Thymus (tissue), 14 donors: ENCODE measurements at places on chromosomes 11 and 22. TPM values are rescaled to one million over a fixed set of nuclear protein-coding genes. Genes with fewer than 3 reads are reported as not detected.
A peak's percentile ranks its signal among the peaks of the same experiment; 100 is the strongest.

Gene CDON
- total RNA-seq: 3.9 TPM

- no peak for DNase-seq
- no peaks in the 10 kb centered on the region for H3K27me3 ChIP-seq
- H3K4me3 ChIP-seq: no peak overlapping the region
Observed at GRCh38 chr11:337711-338110, 17.1 kb upstream of the IFITM3 start.

DNA sequence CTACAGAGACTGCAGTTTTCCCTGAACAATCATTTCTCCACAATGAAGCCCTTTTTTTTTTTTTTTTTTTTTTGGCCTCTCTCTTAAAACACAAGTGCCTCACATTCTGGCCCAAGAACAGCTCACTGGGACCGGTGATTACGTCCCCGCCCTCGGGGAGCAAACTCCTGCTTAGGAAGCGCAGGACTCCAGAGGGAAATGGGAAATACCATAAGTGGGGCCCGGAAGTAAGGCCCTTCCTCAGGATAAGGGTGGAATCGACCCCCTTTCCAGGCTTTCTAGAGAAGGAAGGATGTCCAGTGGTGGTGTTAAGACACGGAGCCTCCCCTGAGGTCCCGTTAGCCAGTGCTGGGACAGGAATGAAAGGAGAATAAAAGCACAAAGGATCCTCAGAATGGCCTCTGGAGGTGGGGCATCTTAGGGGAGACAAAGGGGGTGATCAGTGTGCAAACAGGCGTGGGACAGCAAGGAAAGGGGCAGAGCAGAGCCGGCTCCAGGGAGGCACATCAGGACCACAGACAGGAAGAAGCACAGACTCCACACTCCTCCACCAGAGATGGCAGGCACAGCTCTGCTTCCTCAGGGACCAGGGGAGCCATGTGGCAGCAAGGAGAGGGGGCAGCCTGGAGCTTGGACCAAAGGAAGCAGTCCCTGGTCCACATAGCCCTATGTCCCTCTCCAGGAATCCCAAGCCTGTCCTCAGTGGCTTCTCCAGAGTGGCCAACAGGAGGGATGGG, 61.3 kb downstream of the CHST1 start:
- H3K4me3 ChIP-seq: no peak overlapping the region
- no peak for DNase-seq
- no peaks in the 10 kb centered on the region for H3K4me1 ChIP-seq

DNA sequence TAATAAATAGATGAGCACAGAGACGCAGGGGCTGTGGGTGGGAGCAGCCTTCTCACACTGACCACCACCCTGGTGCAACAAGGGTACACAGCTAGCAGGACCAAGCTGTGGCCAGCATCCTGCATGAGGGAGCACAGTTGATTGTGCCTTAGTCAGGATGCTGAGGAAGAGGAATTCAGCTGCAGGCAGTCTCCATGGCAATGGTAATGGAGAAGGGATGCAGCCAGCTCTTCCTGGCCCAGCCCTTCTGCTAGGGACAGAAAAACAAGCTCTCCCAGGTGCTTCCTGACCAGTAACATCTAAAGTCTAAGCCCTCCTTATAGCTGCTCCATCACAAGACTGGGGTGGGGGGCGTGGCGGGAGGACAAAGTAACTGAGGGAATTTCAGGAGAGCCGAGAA, 363.5 kb downstream of the BUD13 start:
- no peak overlapping the region for H3K4me3 ChIP-seq
- no peaks in the 10 kb centered on the region for H3K4me1 ChIP-seq
- H3K27me3 ChIP-seq: no peaks in the 10 kb centered on the region
- no peak for DNase-seq
- H3K36me3 ChIP-seq: no peaks in the 10 kb centered on the region
- H3K27ac ChIP-seq: no peak overlapping the region

DNA sequence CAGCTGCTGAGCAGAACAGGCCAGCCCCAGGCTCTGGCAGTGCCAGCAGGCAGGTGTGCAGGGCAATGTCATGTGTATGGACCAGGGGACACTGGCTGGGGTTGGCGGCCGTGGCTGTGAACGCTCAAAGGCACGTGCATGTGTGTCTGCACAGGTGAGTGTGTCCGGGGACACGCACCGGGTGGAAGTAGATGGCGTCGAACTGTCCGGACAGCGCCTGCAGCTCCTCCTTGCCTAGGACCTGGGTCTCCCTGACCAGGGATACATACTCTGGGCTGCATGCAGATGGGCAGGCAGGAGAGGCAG, 863 bp downstream of the HDAC10 start:
- peak overlapping the region; percentile 63 for H3K4me3 ChIP-seq
- H3K4me1 ChIP-seq: peaks cover 14% of the 10 kb centered on the region
- H3K36me3 ChIP-seq: peaks cover 22% of the 10 kb centered on the region
- no peak for DNase-seq

DNA sequence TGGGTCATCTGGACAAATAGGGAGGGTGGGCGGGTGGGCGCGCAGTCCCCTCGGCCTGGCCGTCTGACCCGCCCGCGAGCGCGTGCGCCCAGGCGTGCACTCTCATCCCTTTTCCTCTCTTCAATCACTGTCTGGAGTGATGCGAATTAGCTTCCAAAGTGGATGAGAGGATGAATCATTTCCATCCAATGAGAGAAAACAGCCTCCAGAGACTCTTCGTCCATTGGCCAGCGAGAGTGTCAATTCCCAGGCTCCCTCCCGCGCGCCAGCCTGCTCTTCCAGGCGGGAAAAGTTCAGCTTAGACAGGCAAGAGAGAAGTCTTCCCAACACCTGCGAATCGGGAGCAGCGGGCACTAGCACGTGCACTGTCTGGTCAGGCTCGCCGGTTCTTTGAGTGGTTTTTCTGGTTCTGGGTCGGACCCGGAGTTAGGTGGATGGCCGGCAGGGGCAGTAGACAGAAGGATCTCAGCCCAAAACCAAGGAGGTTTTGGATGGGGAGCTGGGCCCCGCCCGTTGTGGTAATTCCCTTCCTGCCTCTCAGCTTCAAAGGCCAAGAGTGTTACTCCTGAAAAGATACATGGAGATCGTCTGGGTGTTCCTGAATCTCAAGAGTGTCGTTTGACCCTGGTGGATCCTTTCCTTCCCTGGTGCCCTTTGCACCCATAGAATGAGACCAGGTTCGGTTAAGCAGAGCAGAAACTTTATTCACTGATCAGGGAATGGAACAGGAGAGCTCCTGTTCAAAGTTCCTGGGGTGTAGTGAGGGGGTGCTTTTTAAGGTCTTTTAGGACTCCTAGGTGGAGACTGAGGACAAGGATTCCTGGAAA, 33.4 kb upstream of the GLYATL1 start:
- H3K4me3 ChIP-seq: peak overlapping the region; percentile 24
- DNase-seq: no peak
- no peaks in the 10 kb centered on the region for H3K36me3 ChIP-seq
- H3K27me3 ChIP-seq: peaks cover 7% of the 10 kb centered on the region
- no peak overlapping the region for H3K27ac ChIP-seq

GRCh38 chr11:33643167-33643824, 57.3 kb downstream of the C11orf91 start:
- DNase-seq: no peak
- no peak overlapping the region for H3K4me3 ChIP-seq
- H3K36me3 ChIP-seq: no peaks in the 10 kb centered on the region
- no peaks in the 10 kb centered on the region for H3K4me1 ChIP-seq
- H3K27ac ChIP-seq: no peak overlapping the region

Gene MPEG1
- total RNA-seq: 55.0 TPM

Gene OR52B6
- total RNA-seq: not detected

- peaks cover 5% of the 10 kb centered on the region for H3K36me3 ChIP-seq
- no peaks in the 10 kb centered on the region for H3K4me1 ChIP-seq
- H3K27ac ChIP-seq: no peak overlapping the region
- peaks cover 17% of the 10 kb centered on the region for H3K27me3 ChIP-seq
Observed at GRCh38 chr11:117197516-117198456, 1.4 kb upstream of the TAGLN start.

DNA sequence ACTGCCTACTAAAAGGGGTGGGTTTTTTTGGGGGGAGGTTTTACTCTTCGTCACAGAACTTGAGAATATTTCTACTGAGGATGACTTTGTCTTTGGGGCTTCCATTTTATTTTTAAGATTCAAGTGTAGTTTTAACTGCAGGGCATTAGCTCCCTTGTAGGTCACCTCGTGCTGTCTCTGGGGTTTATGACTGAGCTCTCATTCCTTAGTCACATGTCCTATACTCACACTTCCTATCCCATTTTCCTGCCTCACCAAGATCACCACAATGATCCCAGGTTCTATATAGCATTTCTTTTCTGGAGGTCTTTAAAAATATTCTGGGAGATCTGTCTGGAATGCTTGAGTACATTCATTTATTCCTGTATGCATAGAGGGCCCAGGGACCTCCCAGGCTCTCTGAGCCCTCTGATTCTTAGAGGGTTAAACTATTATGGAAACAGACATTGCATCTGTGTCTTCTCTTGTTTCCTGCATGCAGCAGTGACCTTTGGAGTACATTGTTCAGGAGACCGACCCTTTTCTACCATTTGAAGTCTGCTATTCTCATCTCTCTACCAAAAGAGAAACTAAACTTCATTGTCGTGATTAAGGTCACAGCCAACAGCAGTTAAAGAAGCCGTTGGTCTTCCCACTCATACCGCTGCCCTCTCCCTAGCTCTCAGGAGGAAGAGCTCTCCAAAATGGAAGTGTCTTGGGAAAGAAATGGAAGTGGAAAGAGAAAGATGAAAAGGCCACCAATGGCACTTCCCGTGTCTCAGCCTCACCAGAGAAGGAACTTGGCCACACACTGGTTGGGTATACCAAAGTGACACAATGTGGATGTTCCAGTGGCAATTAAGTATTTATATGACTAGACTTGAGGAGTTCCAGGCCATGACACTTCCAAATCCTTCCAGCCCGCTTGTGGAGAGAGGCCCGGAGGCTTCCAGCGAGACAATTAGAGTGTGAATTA, 77.5 kb downstream of the ZBTB16 start:
- peaks cover 59% of the 10 kb centered on the region for H3K4me1 ChIP-seq
- no peak overlapping the region for H3K4me3 ChIP-seq
- H3K27me3 ChIP-seq: no peaks in the 10 kb centered on the region
- no peak overlapping the region for H3K27ac ChIP-seq

Gene CAPN5
- 1.5 TPM for total RNA-seq

GRCh38 chr11:47917599-47918369, 62.6 kb upstream of the PTPRJ start:
- H3K27me3 ChIP-seq: no peaks in the 10 kb centered on the region
- DNase-seq: peak; percentile 63
- H3K4me3 ChIP-seq: no peak overlapping the region

DNA sequence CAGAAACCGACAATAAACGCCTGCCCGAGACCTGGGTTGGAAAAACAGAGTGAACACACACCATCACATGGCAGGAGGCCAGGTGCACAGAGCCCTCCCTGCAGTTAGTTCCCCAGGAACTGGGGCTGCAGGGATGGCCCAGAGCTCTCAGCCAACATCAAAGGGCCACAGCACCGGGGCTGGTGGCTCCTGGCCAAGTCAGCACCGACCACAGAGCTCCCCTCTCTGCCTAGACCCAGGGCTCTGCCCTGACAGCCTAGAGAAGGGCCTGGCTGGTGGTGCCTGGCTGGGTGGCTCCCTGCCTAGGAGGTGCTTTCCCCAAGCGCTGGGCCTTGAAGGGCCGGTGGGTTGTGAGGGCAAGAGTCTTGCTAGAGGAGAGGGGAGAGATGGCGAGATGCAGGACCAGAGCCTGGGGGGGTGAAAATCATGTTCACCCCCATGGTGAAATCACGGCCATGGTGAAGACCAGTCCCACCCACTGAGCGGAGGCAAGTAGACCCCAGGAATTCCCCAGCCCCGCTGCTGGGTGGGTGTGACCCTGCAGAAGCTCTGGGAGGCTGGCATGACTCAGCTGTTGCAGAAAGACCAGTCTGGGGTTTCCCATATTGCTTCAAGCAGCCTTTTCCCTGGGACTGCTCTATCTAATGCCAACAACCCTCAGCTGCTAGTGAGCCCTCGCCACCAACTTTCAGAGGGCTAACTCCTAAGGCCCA, 7.2 kb upstream of the BID start:
- peaks cover 33% of the 10 kb centered on the region for H3K4me1 ChIP-seq
- DNase-seq: no peak
- no peaks in the 10 kb centered on the region for H3K27me3 ChIP-seq
- H3K4me3 ChIP-seq: no peak overlapping the region
- H3K27ac ChIP-seq: peak overlapping the region; percentile 58

GRCh38 chr11:121119440-121119839, 18.4 kb downstream of the TECTA start:
- H3K4me3 ChIP-seq: no peak overlapping the region
- no peaks in the 10 kb centered on the region for H3K4me1 ChIP-seq
- no peaks in the 10 kb centered on the region for H3K36me3 ChIP-seq

DNA sequence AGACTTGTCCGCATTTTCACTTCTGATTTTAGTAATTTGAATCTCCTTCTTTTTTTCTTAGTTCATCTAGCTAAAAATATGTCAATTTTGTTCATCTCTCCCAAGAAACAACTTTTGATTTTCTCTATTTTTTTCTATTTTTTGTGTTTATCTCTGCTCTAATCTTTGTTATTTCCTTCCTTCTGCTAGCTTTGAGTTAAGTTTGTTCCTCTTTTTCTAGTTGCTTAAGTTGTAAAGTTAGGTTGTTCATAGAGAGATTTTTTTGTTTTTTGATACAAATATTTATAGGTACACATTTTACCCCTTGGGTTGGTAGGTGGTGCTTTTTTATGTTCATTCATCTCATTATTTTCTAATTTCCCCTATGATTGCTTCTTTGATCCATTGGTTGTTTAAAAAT, 22.1 kb upstream of the XKR3 start:
- H3K27me3 ChIP-seq: no peaks in the 10 kb centered on the region
- no peak overlapping the region for H3K4me3 ChIP-seq
- H3K4me1 ChIP-seq: no peaks in the 10 kb centered on the region
- H3K36me3 ChIP-seq: no peaks in the 10 kb centered on the region
- DNase-seq: no peak

Gene SLC22A8
- not detected for total RNA-seq

DNA sequence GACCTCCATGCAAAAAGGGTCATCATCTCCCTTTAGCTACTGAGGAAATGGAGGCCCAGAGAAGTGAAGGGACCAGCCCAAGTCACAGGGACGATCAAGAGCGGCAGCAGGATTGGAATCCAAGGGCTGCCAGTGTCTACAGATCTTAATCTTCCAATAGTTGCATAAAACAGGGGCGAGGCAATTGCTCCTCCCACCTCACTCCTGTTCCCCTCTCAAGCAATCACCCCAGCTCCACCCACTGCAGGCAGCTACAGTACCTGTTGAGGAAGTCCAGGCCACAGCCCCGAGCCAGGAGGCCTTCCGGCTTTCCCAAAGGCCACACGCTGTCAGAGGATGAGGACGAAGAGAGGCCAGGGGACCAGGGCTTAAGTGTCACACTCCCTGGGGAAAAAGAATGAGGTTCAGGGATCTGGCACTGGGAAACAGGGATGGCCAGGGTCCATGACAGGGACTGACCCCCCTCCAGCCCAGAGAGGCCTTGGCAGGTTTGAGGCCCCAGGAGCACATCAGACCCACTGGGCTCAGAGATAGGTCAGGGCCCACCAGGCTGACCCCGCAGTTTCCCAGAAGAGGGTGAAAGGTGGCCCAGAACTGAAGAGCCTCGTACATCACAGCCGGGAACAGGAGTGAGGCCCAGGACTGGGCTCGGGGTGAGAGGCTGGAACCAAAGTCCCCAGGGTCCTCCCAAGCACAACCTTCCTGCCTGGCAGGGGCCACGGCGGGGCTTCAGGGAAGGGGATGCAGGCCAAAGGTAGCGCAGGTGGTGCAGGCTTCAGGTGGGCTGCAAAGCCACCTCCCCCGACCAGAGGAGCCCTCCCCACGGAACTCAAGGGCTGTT, 16.4 kb upstream of the MFNG start:
- no peaks in the 10 kb centered on the region for H3K36me3 ChIP-seq
- peaks cover 16% of the 10 kb centered on the region for H3K4me1 ChIP-seq
- H3K27me3 ChIP-seq: peaks cover 18% of the 10 kb centered on the region
- DNase-seq: no peak

GRCh38 chr22:49786976-49787706, 40.5 kb downstream of the BRD1 start:
- H3K36me3 ChIP-seq: peaks cover 75% of the 10 kb centered on the region
- H3K4me3 ChIP-seq: no peak overlapping the region
- no peaks in the 10 kb centered on the region for H3K27me3 ChIP-seq
- no peak for DNase-seq
